ENCODE measurements at places on chromosomes 7 and 10.

GRCh38 chr10:67794909-67795460 lies 43.0 kb downstream of the DNAJC12 start:
- DNase-seq = no peak

DNA sequence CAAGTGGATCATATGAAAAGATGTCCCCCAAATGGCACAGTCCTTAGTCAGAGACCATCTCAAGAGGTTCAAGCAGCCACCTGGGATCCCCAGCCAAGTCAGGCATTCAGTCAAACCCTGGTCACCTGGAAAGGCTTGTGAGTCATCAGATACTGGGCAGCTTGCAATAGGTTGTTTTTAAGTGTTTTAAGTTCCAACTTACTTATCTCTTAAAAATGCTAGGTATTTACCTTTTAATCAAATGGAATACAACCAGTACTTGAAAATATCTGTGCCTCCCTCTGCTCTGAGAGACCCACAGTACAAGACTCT lies 262.2 kb downstream of the WDR11 start:
- DNase-seq = no peak

DNA sequence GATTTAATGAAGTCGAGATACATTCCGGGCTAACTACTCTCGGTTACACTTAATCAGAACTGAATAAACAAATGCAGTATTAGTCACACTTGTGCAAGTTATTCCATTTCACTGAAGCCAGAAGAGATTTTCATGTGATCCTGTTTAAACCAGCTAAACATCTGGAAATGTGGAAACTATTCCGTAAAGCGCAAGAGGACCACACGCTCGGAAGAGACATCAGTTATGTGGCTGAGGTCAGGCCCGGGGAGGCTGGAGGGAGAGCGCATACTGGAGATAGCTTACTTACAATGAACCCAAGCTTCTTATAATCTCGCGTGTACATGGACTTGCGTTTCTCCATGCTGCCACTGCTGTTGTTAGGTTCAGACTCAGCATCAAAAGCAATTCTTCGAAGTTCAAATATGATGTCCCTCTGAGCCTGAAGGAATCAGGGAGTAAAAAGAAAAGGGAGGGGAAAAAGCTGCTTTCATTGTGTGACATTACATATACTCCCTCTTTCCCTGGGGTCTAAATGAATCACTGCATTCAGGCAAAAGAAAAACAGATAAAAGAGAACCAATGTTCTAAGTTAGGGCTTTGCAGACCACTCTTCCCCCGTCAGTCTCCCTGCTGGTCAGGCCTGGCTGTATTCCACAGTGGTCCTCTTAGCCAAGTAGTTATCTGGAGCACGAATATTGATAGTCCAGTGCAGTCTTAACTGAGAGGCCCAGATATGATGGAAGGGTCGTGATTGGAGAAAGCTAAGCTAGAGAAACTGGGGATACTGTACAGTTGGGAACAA lies 237.4 kb downstream of the ELMO1 start:
- DNase-seq = no peak

DNA sequence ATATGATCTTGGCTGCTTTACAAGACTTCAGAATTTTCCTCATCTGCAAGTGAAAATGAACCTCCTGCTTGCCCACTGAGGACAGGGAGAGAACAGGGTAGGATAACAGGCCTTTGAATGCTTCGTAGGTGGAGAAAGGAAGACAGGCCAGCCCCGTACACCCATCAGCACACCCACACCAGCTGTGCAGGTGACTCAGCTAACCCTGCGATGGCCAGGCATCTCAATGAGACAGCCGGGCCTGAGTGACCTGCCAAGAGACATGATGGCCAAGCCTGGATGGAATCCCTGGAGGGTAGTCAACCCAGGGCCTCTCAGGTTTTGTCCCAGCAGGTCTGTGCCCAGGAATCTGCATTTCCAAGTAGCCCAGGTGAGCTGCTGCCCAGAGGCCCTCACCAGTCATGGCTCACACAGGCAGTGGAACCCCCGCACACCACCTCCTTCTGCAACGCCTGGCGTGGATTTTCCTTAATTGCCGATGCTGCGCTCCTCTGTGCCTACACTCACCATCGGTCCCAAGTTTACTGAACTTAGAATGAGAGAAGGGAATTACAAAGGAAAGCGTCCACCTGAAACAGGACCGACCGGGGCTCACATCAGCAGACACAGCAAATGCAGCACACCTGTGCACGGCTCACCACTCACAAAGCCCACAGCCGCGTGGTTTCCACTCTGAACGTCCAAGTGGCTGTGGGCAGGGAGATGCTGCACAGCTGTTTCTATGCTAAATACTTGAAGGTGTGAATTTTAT lies 163.7 kb downstream of the DIP2C start:
- DNase-seq = no peak

DNA sequence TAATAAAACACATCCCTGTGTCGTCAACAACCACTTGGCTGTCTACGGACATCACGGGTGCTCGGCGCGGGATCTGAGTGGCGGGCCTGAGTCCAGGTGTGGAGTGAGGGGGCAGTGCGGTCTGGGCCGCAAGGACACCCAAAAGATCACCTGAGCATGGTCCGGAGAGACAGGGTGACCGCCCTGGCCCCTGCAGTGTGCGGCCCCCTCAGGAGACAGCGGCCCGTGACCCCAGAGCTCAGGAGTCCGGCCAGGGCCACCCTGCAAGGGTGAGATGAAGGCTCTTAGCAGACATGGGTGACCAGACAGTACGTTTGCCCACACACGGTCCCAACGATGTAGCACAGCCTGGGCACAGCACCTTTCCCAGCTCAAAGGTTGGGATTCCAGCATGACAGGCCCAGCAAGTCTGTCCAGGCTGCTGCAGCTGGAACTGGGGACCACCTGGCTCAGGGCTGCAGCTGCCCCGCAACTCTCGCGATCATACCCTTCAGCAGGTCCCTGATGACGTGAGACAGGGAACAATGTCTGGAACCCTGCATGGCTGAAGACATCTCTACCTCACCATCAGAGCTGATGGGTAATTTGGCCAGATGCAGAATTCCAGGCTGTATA lies 237.8 kb downstream of the ELFN1 start:
- DNase-seq = no peak

DNA sequence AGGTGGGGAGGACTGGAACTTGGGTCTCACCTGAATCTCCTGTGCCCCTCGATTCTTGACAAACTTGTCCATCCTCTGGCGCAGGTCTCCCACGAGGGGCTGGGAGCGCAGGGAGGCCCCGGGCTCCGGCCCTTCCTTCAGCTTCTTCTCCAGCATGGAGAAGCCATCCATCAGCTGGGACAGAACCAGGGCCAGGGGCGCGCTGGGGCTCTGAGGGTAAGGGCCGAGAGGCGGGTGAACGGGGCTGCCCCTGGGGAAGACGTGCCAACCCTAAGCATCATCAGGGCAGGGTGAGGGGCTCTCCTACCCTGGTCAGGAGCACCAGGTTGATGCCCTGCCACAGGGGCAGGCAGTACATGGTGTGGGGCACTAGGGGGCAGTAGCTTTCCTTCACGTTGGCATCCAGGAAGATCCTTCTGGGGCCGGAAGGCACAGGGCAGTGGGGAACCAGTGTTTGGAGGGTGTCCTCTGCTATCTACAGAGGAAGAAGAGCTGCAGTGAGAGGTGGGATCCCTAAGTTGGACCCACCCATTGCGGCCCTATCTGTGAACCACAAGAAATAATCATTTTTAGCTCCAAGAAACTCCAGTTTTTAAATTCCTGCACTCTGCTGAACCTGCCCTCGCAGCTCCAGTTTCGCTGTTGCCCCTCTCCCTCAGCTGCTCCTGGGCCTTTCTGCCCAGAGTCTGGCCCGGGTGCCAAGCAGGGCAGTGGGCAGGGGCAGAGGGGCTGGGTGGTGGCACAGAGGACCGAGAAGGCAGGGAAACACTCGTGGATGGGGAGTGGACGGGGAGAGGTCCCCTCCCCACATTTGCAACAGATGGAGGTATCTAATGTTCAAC lies 10.8 kb upstream of the PYROXD2 start:
- no peak for DNase-seq

DNA sequence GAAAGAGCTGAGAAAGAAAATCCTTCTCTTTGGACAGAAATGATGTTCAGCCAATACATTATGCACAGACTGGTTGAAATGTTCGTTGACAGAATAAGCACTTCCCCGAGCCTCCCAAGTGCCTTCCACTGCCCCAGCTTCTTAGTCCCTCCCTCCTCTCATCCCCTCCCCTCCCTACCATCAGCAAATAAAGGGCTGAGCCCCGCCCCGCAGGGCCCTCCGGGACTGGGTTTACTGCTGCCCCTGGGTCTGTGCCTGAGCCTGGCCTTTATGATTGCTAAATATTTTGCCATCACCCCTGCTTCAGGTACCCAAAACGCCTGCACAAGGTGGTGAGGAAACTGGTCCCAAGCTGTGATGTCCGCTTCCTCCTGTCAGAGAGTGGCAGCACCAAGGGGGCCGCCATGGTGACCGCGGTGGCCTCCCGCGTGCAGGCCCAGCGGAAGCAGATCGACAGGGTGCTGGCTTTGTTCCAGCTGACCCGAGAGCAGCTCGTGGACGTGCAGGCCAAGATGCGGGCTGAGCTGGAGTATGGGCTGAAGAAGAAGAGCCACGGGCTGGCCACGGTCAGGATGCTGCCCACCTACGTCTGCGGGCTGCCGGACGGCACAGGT lies 28.1 kb downstream of the HKDC1 start:
- no peak for DNase-seq

DNA sequence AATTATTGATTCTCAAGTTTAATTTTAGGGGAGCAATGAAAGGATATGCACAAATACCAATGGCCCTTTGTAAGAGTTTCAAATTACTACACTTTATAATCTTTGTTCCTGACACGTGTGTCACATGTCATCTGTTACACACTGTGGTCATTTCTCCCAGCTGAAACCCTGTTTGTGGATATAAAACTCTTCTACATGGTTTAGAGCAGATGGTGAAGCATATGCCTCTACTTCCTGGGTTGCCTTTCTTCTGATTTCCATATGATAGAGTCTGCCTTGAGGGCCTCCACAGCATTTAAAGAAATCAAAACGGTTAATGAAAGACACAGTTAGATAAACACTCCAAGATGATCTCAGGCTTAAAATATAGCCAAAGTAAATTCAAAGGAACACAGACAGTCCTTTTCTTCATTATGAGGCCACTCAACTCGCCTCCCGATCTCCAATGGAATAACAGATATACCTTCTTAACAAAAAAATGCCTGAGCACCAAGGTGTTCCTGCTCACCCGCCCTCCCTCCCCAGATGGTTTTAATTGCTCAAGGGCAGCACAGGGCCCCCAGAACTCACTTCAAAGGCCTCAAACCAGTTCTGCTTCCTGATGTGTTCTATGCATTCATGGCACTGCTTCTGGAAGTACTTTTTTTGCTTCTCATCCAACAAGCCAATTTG lies 75.0 kb downstream of the CPVL start:
- DNase-seq = no peak

GRCh38 chr7:132782777-132783640 lies 206.7 kb upstream of the PLXNA4 start:
- no peak for DNase-seq

DNA sequence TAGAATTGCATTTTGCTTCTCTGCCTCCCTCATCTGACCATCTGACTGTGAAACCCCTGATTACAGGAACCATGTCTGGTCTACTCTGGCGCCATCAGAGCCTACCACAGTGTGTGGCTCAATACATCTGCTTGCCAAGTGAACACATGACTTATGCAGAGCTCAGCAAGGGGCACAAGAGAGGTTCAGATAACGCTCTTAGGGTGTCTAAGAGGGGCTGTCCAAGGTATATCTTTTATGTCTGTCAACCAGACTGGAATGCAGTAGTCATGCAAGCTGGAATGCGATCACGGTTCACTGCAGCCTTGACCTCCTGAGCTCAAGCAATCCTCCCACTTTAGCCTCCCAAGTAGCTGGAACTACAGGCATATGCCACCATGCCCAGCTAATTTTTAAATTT lies 10.3 kb upstream of the RRP12 start:
- no peak for DNase-seq

DNA sequence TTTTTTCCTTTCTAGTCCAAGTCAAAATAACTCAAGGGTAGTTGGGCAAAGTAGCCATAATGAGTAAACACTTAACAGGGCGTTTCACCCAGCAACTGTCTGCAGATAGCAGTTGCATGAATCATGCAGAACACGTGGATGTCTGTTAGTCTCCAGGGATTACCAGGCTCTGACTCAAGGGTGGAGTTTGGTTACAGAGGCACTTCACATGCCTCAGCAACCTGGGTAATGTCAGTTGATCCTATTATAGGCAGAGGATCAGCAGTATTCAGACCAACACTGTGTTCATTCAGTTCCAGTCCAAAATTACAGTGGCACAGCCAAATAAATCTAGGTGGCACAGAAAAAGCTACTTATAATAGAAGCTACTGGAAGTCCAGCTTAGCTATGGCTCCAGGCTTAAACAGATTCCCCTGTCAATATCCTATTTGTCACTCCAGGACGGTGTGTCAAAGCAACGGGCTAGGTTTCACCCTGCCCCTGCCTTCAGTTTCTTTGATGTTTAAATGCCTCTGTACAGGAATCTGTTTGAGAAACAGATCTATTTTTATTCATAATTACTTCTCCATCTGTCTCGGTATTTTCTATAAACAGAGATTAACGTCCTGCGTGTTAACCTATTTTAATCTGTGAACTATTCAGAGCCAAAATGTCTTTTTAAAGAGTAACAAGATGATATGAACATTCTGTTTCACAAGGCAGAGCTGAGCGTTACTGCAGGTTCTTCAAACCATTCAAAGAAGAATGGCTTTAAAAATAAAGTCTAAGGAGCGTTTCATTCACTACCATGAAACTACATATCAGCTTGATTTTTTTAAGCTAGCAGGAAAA lies 162.6 kb upstream of the AKR1E2 start:
- no peak for DNase-seq

DNA sequence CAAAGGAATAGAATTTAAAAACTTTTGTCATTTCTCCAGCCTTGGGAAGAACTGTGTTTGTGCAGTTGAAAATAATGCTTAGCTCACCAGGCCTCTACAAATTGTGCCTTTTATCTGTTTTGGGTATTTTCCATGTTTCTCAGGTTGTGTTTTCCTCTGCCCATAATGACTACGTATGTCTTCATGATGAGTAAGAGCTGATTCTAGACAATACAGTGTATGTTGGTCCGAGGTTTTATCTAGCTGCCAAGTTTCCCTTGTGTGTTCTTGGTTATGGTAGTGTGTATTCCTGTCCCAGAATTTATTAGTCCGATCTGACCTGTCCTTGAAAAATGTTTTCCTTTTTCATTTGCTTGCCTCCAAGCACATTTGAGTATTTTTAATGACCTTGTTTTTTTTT lies 83.7 kb upstream of the GLCCI1 start:
- DNase-seq = no peak

- no peak for DNase-seq
Measured at GRCh38 chr10:62831346-62831745, 15.2 kb upstream of the EGR2 start.

DNA sequence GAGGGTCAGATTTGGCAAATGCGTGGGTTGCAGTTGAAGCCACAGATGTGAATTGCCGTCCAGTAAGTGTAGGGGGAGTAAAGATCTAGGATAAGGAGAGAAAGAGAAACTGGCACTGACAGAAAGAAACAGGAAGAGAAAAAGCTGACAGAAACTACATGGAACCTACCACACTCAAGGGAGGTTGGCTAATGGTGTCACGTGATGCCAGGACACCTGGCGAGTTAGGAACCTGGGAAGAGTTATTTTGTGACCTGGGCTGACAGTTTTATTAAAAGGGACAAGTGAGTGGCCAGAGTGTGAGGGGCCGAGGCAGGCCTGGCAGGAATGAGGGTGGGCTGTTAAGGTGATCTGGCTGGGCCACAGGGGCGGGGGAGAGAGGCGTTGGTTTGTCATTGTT lies 188.7 kb downstream of the ADARB2 start:
- no peak for DNase-seq
